ENCODE measurements at places on chromosomes 6 and 20.

- DNase-seq = no peak
These were observed 8.2 kb upstream of the BPIFA2 start for GRCh38 chr20:33159713-33160112.

DNA sequence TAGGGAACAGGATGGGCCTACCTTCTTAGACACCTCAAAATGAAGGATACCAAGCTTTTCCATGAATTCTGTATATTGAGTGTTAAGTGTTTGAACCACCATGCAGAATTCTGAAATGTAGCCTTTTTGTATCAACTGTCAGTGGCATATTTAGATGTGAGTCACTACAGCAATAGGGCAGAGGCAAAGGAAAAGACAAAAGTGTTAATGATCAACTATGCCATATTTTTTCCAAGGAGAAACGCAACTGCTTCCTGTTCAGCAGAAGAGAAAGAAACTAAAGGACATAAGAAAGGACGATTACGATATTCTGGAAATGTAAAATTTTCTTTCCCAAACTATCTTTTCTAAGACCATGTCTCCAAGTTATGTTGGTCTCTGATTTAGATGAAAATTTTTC lies 104.6 kb upstream of the RSPO3 start:
- no peak for DNase-seq

DNA sequence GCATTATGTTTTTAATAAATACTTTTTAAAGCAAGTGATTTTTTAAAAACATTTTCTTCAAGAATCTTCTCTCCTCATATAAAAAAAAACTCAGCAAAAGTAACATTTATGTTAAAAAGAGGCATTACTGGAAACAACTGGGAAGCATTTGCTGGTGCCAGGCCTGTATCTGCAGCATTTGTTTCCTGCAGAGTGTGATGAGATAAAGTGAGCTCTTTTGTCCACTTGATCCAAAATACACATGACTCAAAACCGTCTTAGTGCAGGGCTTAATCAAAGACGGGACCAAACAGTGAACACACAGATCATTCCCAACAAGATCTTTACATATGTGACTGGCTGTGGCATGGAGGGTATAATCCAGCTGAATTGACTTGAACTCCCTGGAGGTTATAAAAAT lies 28.3 kb upstream of the RIPPLY2 start:
- DNase-seq = no peak

- DNase-seq = no peak
These were observed 247.0 kb downstream of the ESR1 start for GRCh38 chr6:152054441-152054840.

DNA sequence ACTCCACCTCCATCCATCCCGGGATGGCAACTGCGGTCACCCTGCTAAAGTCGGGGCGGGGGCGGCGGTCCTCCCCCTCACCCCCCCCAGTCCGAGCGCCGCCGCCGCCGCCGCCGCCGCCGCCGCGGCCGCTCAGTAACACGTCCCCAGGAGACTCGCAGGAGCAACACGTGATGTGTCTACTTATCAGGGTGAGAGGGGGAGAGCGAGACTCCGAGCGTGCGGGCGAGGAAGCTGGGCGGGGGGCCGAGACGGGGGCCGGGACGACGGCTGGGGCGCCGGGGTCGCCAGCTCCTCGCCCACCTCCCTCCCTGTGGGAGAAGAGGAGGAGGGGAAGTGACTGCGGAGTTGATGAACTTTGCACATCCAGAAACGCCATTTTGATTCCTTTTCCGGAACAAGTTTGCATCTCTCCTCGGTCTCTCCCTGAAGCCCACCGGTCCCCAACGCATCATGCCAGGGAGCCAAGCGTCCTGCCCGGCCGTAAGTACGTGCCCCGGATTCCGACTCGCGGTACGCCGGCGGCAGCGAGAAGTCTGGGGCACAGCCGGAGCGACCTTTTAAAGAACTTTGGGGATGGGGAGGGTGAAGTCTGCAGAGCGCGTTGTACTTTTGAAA lies at the start of gene RREB1:
RREB1 (plus strand) TSS at position 384 of the 618 bp plus-strand sequence. CDS start 73,951 bp downstream, outside the sequence.
- DNase-seq = no peak

- no peak for DNase-seq
These were observed 22.0 kb upstream of the RIPK1 start for GRCh38 chr6:3046295-3046694.

DNA sequence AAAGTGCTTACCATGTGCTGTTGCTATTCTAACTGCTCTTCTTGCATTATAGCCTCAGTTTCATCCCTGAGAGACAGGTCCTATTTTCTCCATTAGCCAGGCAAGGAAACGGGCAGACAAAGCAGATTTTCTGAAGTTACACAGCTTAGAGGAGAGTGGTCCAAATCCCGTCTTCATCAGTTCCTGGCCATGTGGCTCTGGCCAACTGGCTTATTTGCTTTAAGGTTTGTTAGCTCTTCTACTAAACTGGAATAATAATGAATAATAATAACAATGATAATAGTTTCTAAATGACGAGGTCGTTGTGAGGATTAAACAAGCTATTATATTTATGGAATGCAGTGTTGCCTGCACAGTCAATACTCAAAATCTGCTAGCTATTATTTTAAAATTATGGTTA lies 35.8 kb upstream of the BCAS1 start:
- DNase-seq = no peak

GRCh38 chr6:34791164-34791700 lies 651 bp upstream of the BLTP3A start:
- peak; percentile 64 for DNase-seq

GRCh38 chr6:6411115-6411514 lies 90.7 kb upstream of the F13A1 start:
- DNase-seq = no peak

GRCh38 chr6:5645328-5646290 lies 361.1 kb downstream of the NRN1 start:
- DNase-seq = no peak

- no peak for DNase-seq
These were observed 495.7 kb upstream of the JARID2 start for GRCh38 chr6:14750059-14750661.

GRCh38 chr6:141290941-141291721 lies 841.6 kb upstream of the GJE1 start:
- DNase-seq = no peak

DNA sequence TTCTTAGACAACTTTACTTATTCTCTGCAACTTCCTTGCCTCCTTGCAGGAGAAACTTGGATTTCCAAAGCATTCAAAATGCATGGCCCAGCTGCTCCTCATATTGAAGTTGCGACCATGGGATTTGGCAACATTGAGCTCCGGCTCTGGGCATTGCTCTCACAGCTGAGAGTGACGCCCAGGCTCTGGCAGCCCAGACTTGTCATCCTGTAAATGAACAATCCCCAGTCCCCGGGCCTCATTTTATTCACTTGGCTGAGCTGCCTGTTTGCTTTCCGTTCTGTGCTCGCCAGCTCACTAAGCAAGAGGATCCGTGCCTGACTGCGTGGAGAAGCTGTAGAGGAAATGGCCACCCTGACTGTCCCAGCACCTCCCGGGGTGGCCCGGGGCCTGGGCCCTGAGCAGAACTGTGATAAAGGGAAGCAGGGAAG lies 119.5 kb upstream of the CD93 start:
- peak; percentile 70 for DNase-seq

DNA sequence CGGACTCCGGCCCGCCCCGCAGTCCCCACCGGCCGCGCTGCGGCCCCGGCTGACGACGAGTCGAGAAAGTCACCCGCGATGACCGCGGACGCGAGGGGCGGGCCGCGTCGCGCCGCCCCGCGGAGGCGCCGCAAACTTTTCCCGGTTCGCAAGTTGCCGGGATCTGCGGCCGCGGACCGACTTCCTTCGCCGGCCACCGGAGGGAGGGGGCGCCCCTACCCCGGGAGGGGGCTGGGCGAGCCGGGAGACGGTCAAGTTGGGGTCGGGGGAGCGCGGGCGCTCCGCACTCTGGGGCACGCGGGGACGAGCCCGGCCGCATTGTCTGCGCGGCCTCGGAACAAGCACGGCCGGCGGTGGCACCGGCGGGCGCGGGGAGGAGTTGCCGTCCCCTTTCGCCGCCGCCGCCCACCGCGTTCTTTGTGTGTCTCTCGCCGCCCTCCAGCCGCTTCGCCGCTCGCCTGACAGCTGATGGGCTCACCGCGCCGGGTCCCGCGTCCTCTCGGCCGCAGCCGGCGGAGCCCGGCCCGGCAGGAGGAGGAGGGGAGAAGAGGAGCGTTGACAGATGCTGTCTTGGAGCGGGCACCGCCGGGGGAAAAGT lies 131.6 kb downstream of the OGFRL1 start:
- peak; percentile 36 for DNase-seq

DNA sequence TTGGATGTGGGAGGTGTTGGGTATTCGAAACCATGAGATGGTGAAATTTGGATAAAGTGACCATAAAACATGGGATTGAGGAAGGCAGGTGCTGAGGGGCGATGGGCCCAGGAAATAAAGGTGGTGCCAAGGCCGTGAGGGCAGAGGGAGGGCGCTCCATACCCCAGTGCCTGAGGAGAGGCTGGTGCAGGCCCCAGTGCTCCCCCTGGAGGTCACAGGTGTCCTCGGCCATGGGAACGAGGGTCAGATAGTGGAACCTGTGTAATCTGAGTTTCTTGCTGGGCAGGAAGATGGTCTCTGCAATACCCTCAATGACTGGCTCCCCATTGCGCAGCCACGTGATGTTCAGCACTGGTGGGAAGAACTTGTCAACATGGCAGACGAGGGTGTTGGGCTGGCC lies 16.2 kb downstream of the HLA-DPB1 start:
- no peak for DNase-seq

DNA sequence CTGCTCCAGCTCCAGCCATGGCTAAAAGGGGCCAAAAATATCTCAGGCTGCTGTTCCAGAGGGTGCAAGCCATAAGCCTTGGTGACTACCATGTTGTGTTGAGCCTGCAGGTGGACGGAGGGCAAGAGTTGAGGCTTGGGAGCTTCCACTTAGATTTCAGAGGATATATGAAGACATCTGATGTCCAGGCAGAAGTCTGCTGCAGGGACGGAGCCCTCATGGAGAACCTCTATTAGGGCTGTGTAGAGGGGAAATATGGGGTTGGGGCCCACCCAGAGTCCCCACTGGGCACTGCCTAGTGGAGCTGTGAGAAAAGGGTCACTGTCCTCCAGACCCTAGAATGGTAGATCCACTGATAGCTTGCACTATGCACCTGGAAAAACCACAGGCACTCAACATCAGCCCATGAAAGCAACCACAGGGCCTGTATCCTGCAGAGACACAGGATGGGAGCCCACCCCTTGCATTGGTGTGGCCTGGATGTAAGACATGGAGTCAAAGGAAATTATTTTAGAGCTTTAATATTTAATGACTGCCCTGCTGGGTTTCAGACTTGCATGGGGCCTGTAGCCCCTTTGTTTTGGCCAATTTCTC lies 70.5 kb downstream of the NINL start:
- no peak for DNase-seq

- no peak for DNase-seq
These were observed 43.4 kb upstream of the SIRPG start for GRCh38 chr20:1700990-1701389.

- DNase-seq = no peak
These were observed 80.8 kb downstream of the RCAN2 start for GRCh38 chr6:46410334-46410953.

DNA sequence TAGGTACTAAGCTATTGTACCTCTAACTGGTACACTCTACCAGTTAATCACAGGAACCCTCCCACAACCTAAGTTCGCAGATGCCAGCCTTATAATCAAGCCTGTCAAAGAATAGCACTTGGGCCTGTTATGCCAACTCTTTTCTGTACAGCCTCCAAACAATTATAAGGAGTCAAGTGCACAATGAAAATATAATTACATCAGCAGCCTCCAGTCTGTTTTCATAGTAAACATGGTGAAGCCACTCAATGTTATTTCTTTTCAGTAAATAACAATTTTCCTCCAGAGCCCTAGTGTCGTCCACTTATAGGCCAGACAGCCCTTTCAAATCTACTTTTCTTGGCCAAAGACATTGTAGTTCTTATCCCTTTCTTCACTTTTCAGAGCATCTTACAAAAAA lies 82.7 kb upstream of the CARMIL1 start:
- DNase-seq = no peak

GRCh38 chr6:71531006-71531405 lies 242.4 kb downstream of the OGFRL1 start:
- no peak for DNase-seq

DNA sequence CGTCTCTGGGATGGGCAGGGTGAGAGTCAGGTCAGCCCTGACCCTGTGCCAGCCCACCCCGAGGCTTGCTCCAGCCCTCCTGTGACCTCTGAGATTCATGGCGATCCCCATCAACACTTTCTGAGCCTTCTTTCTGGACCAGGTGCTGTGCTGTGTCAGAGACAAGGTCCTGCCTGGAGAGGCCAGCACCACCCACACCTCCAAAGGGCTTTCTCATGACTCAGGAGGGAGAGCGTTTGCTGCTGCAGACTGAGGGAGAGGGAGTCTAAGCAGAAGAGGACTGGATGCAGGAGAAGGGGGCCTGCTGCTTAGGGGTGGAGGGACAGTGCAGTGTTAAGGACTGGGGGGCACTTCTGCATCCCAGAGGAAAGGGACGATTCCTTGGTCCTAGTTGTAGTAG lies 193.5 kb downstream of the LRFN2 start:
- DNase-seq = peak; percentile 1

DNA sequence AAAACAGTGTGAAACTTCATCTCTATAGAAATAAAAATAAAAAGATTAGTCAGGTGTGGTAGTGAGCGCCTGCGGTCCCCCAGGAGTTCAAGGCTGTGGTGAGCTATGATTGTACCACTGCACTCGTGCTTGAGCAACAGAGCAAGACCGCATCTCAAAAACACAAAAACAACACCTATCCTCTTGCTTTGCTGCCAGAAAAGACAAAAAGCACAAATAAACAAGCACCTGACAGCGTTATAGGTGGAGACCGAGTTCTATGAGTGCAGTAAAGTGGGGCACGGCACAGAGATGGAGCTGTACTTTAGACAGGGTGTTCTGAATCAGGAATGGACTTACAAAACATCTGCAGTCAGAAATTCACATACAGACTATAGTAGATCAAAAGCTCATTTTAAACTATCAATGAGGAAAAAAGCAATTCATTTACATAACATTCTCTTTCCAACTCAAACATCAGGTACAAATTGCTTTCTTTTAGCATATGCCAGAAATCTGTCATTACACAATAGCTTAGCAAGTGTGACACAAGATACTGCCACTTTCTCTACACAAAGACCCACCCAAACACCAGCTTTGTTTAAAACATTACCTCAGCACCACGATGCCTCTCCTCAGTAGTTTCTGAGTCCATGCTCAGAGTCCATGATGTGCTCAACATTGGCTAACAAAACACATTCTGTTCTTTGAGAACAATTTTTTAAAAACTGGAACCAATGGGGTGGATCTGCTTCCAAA lies 10.1 kb downstream of the EZR start:
- no peak for DNase-seq

- no peak for DNase-seq
These were observed 5.2 kb upstream of the FASTKD5 start for GRCh38 chr20:3164763-3165410.

- DNase-seq = no peak
These were observed 12.8 kb downstream of the SNX14 start for GRCh38 chr6:85580878-85581267.
